ENCODE measurements at places on chromosomes 11 and 22.

- no peak for DNase-seq
Measured at GRCh38 chr11:1862588-1863351, 9.9 kb downstream of the LSP1 start.

- DNase-seq = no peak
Measured at GRCh38 chr22:31962387-31963125, 18.2 kb downstream of the YWHAH start.

GRCh38 chr22:19341500-19341899, 50.0 kb upstream of the CLTCL1 start:
- no peak for DNase-seq

- no peak for DNase-seq
Measured at GRCh38 chr11:2644844-2645778, 54.7 kb downstream of the KCNQ1OT1 start.

DNA sequence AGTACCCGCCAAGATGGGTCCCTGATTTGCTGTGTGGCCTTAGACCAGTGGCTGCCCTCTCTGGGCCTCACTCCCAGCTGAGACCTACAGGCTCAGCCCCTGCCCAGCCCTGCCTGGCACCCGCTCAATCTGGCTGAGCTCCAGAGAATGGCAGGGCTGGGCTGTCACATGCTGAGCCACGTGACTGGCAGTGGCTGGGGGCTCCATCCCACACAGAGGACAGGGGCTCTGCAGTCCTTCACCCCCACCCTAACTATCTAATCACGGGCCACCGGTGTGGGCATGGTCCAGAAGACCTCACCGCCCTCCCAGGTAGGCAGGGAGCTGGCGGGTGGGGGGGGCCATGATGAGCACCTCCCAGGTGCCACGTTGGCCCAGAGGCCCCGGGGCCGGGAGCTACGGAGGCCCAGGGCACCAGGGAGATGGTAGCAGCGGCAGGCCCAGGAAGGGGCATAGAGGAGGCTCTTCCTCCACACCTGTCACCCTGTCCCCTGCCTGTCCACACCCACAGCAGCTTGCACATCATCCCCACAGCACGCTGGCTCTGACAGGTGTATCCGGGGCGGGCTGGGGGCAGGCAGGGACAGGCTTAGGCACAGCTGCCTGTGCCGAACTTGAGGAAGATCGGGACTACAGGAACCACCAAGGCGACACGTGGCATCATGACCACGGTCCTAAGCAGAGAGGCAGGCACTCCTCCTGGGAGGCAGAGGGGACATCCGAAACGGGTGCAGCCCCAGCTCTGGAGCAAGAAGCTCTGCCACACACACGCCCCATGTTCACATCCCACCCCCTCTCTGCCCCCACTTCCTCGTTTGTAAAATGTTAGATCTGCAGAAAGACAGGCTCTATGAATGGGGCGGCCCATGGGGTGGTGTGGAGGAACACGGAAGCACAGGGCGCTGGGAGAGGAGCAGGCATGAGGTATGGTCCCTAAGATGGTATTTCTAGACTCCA, 1.5 kb upstream of the ALDH3B1 start:
- DNase-seq = peak; percentile 30

GRCh38 chr11:7573558-7574296, 59.9 kb downstream of the PPFIBP2 start:
- DNase-seq = no peak

- peak; percentile 76 for DNase-seq
Measured at GRCh38 chr22:41925783-41926460, 684 bp downstream of the TNFRSF13C start.

DNA sequence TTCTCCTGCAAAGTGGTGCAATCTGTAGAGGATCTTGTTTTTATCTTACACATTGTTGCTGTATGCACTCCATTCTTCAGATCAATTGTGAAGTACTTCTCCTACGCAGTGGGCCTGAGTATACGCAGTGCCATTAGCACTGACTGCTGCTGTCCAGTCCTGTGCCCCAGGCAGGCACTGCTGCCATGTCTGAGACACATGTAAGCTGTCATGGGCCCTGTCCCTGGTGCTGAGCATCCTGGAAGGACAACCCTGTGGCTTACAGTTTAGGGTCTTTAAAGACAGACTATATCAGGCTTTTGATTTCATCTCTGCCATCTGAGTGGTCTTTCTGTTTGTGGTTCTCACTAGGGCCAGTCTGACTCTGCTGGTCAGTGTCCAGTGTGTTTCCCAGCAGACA, 44.8 kb upstream of the PTPN5 start:
- DNase-seq = no peak

GRCh38 chr22:46025225-46025972, 48.4 kb upstream of the WNT7B start:
- DNase-seq = no peak

DNA sequence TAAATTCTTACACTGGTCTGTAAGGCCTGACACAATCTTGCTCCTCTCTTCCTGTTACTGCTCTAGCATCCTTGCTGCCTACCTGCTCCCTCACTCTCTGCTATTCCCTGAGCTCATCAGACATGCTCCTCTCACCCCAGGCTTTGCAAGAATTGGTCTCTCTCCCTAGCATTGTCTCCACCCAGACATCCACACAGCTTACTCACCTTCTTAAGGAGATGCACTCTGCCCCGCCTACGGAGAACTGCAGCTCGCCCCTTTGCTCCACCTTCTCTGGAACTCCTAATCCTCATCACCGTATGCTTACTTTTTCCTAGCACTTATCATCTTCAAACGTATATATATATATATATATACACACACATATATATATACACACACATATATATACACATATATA, 23.3 kb upstream of the TMPRSS5 start:
- no peak for DNase-seq

- DNase-seq = peak; percentile 73
Measured at GRCh38 chr11:86588566-86589090, 83.8 kb downstream of the ME3 start.

GRCh38 chr11:22342211-22343031, 4.2 kb downstream of the SLC17A6 start:
- DNase-seq = no peak

GRCh38 chr11:64100360-64100759, 64.6 kb downstream of the FLRT1 start:
- peak; percentile 67 for DNase-seq

GRCh38 chr22:48699511-48699910, 1128.2 kb downstream of the BRD1 start:
- no peak for DNase-seq

DNA sequence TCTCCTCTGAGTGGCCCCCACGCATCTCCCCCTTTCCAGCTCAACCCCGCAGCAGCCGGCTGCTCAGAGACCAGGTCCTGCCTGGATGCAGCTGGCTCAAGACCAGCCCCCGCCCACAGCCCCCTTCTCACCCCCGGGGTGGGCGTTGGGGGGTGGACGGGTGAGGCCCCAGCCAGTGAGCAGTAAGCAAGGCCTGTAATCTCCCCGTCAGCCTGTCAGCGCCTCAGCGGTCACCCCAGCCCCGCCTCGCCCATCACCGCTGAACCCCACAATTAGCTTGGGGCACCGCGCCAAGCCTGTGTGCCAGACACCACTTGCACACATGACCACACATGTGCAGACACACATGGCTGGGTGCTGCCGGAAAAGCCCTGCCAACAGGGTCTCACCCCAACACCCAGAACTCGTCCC, 5.9 kb downstream of the PLXNB2 start:
- no peak for DNase-seq

DNA sequence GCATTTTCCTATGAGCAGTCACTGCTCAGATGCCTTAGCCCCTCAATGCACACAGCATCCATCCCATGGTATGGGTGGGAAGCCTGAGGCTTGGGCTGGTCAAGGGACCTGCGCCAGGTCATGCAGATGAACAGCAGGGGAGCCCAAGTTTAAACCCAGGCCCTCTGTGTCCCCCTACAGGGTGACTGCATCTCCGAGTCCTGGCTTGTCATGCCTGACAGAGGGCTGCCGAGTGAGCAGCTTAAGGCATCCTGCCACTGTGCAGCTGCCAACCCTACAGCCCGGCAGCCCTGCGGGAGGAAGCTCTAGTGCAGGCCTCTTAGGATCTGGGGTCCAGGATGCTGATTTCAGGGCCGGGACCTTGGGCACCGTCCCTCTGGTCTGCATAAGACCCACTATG, 10.0 kb downstream of the IL2RB start:
- DNase-seq = no peak

- DNase-seq = no peak
Measured at GRCh38 chr11:117621226-117621625, 175.8 kb downstream of the DSCAML1 start.

- no peak for DNase-seq
Measured at GRCh38 chr22:29184849-29185490, 20.7 kb upstream of the EMID1 start.

GRCh38 chr11:6405052-6405667, 13.7 kb downstream of the APBB1 start:
- no peak for DNase-seq

DNA sequence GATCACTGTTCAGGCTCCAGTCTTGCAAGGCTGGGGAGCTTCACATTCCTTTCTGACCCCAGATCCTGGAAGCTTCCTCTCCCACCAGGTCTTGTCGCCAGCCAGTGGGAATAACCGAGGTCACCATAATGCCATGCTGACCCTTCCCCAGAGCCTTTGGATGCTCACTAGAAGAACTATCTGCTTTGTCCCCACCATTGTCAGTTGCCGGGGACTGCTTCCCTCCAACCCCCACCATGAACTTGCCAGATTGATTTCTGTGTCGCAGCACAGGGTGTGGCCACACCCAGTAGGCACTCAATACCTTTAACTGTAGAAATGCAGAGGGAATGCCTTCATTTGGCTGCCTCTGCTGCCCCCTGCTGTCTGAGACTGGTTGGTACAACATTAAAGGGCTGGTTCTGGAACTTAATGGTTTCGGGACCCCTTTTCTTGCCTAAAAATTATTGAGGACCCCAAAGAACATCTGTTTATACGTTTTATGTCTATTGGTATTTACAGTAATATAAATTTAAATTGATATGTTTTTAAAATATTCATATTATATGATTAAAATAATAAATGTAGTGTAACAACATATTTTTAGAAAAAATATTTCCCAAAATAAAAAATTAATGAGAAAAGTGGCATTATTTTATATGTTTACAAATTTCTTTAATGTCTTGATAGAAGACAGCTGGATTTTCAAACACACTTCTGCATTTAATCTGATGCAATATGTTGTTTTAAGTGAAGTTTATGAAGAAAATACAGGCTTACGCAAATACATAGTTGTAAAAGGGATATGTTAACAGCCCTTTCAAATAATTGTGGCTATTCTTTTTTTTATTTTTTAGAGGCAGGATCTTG, 6.7 kb upstream of the GDPD5 start:
- peak; percentile 66 for DNase-seq

DNA sequence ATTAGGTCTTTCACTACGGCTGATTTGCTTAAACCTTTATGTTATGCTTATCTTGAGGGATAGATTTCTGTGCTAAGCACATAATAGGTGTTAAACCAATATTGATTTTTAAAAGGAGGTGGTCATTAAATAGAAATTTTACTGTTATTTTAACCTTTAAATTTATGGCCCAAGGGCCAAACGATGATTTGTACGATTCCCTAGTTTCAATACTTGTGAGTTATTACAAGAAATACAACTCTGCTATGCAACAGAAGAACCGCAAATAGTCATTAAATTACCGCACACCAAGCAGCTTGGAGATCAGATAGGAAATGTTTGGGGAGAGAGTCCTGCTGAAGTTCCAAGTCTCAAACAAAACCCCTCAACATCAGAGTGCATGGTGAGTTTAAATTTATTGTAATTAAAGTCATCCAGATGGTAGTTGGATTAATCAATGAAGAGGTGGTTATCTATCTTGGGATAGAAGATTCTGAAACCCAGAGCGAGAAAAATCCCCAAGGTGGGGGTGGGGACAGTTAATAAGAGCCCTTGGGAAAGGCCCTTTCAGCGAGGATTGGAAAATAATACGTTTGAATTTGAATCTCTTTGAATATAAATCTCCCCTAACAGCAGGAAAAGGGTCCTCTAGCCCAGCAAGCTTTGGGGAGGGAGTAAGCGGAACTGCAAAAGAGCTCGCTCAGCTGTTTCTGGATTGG, 805 bp upstream of the QSER1 start:
- no peak for DNase-seq

- no peak for DNase-seq
Measured at GRCh38 chr22:38940811-38941384, 16.5 kb upstream of the APOBEC3A start.

DNA sequence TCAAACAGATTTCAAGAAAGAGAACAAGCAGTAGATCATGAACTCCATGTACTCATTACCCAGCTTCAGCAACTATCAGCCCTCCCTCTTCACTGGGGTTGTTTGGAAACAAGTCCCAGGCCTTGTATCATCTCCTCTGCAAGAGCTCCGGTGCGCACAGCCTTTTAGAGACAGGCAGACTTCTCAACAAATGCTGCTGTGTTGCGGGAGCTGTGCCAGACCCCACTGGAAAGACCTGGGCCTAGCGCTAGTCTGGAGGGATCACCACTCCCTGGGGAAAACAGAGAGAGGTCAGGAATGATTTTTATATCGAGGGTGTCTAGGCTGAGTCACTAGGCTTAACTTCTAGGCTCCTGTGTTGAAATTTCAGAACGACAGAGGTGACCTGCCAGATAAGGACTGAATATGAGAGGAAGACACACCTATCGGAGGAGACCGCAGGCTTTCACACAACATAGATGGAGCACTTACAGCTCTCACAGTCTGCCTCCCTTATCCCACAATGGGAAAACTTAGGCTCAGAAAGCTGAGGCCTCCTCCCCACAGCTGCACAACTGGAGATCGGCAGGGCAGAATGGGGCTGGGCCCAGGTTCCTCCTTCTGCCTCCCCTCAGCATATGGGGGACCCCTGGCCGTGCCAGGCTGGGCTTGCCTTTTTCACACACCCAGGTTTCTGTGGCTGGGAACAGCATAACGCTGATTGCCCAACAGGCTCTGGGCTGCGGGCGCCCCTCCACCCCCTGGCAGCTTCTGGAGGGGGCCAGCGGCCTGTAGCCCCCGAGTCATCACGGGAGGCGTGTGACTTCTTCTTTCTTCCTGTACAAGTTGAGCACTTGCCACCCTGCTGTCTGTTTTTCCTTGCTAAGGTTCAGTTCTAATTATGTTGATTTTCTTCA, 86.0 kb downstream of the PKNOX2 start:
- no peak for DNase-seq

GRCh38 chr11:113615098-113615497, 91.0 kb downstream of the TMPRSS5 start:
- no peak for DNase-seq

GRCh38 chr11:78467931-78468330, 50.3 kb upstream of the GAB2 start:
- no peak for DNase-seq

- no peak for DNase-seq
Measured at GRCh38 chr11:69702239-69702691, 1.6 kb downstream of the FGF19 start.
